ENCODE measurements at places on chromosomes 12 and 14.

GRCh38 chr14:105087308-105087962, 22.2 kb upstream of the GPR132 start:
- peak; percentile 66 for DNase-seq

GRCh38 chr12:70948236-70948975, 27.9 kb upstream of the PTPRR start:
- DNase-seq: no peak

GRCh38 chr12:91555436-91556415, 373.1 kb upstream of the DCN start:
- DNase-seq: no peak

GRCh38 chr12:108831309-108831991, 25.9 kb downstream of the SSH1 start:
- no peak for DNase-seq

GRCh38 chr14:67311868-67312267, 47.7 kb downstream of the ATP6V1D start:
- no peak for DNase-seq

- DNase-seq: no peak
Measured at GRCh38 chr14:65421201-65421981, 8.9 kb downstream of the FUT8 start.

DNA sequence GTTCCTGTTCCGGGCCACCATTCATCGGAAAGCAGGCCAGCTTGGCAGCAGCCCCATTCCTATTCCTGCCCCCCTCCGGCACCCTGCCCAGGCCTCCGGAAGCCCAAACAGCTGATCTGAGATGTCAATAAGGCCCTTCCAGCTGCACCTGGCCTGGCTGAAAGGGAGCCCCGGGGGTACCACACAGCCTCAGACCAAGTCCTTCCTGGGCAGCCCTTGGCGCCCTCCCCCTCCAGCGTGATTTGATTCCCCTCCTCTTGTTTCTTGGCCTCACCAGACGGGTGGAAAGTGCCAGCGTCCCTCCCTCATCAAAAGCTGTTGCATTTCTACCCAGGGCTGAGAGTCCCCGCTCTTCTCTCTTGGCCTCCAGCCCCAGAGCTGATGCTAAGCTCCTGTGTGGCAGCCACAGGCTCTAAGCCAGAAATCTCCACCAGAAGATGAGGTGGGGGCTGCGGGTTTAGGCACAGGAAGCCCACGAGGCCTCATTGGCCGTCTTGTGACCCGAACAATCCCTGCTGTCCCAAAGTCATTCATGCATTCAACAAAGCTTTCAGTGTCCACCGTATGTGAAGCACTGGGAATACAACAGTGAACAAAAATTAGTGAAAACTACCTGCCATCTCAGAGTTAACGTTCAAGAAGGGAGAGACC, 215.4 kb downstream of the SLC41A2 start:
- no peak for DNase-seq

- no peak for DNase-seq
Measured at GRCh38 chr12:16670456-16671050, 64.6 kb upstream of the LMO3 start.

DNA sequence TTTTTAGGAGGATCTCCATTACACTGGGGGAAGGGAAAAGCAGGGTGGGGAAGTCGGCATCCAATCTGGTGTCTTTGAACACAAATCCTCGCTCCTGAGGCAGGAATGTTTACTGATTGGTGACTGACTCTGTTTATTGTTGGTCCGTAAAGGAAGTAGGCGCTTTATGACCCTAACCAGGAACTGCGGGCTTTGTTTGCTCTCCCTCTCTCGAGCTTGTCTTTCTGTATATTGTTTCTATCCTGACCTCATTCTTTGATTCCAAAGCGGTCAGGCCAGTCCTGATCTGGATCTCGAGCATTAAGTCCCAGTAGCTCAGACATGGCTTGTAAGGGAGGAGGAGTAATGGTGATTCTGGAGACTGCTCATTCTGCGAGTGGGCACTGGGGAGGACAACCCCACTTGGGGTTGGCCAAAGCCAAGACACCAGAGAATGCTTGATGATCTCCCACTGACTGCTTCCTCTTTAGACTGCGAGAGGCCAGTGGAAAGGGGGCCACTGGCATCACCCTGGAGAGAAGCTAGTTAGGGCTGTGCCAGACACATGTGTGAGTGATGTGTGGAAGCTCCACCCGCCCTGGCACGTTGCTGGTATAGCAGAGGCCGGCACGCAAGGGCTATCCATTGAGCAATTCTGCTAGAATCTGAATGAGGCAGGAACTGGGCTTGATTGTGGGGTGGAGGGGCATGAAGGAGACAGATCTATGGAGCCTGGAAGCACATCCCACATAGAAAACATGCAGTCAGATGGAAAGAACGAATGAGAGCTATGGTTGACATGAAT, 194.6 kb downstream of the PAX9 start:
- DNase-seq: no peak

DNA sequence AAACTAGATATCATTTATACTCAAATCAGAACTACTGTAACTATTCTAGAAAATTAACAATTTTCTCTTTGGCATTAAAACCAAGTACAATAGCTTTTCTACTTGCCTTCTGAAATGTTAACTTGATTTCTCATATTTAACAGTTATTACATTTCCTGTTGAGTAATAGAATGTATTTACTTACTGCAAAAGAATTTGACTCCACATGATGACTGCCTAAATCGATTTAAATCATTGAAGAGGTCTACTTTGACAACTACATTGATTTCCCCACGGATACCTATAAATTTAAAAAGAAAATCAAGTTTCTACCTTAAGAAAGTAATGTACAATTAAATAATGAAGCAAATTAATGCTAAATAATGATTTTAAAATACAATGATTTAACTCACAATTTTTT, 18.9 kb downstream of the C2CD5 start:
- no peak for DNase-seq

DNA sequence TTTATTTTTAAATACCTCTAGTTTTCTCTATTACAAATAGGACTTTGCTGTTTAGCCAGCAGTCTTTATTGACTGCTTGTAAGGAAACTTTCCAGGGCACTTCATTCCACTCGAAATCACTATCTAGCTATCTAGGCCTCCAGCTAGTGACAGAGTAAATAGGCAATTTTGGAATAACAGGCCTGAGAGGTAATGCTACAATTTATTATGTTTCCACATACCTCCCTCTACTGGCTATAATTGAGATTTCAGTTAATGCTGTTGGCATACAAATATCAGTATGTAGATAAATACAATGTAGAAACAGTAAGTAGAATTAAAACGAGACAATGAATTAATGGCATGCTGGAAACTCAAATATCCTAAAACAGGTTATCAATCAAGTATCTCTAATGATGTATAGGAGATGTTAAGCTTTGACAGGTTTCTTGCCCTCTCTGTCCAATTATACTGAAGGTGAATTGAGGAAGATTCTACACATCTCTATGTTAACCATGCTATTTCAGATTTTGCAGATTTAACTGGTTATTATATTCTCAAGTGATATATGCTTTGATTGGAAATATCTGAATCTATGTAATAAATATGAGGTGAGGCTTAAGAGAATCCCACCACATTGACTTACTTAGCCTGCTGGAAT, 7.2 kb downstream of the DTD2 start:
- peak; percentile 52 for DNase-seq

DNA sequence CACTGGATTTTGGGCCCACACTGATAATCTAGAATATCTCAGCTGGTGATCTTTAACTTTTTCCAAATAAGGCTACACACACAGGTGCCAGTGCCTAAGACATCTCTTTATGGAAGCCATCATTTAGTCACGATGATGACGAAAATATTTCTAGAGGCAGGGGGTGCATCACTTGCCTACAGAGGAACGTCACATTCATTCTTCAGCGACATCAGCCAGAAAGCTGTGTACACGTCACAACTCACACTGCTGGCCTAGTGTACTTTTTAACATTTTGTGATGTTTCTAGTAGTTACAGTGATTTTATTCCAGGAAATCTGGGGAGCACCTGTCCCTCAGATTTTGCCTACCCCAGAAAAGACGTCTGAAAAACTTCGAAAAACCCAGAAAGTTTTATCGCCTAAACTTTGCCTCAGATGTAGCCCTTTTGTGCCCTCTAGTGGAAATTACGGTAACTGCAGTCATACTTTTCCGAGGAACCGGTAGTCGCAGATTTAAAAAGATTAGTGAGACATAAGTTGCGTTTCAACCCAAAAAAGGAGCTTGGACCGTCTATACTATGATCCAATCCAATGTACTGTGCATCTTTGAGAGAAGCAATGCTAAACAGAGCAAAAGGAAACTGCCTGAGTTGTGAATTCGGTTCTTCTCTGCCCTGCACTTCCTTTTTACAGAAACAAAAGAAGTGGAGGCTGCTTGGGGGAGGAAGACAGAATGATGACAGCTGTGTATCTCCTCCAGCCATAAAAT, 64.3 kb upstream of the STON2 start:
- peak; percentile 72 for DNase-seq

DNA sequence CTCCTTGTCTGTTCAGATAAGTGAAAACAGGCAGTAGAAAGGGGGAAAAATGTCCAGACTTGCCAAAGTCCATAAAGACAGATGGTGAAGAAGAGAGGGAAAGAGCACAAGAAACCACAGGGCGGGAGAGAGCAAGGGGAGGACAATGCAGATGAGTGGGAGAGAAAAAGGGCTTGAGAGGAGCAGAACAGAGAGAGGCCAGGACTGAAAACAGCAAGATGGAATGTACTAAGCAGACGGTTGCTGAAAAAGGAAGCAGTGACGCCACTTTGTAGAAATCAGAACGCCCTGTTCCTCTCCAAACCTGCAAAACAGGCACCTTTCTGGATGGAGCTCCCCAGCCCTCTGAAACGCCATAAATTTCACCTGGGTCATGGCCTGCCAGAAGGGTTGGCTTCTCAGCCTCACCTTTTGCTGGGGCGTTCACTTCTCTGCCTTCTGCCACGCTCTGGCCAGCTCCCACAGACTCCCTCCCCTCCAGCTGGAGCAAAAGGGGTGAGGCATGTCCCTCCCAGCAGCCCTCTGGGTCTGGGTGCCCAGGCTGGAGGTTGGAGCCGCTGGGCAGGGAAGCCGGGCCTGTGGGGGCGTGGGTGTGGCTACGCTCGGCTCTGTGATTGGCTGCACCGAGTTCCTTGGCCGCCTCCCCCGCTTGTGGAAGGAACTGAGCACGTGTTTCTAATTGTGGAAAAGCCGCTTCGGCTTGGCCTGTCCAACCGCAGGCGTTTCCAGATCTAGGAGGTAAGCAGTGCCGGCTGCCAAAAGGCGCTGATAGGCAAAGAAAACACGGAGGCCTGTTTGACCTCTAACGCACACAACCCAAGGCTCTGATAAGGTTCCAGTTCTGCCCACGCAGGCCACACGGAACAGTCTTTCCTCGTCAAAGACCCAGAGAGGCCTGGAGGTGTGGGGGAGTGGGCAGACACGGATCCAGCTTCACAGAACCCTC, 29.3 kb downstream of the SLC7A8 start:
- DNase-seq: peak; percentile 59

DNA sequence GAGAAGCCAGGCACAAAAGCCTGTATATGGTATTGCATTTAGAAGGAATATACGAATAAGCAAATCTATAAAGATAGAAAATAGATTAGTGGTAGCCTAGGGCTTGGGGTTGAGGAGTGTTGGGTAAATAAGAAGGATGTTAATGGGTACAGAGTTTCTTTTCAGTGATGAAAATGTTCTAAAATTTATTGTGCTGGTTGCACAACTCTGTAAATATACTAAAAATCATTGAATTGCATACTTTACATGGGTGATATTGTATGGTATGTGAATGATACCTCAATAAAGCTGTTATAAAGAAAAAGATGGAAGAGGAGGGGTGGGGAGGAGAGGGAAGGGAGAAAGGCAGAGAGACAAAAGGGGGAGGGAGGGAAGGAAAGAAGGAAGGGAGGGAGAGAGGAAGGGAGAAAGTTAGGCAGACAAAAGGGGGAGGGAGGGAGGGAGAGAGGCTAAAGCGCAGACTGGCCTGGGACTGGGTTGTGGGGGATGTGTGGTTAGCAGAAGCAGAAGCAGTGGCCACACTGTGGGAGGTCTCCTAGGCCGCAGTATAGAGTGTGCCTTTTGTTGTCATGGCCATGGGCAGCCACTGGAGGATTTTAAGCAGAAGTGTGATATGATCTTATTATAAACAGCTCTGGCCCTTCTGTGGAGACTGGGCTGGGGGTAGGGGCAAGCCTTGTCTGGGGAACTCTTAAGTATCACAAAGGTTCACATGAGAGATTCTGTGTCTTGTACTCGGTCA, 73.6 kb upstream of the ELK3 start:
- DNase-seq: peak; percentile 86

- no peak for DNase-seq
Measured at GRCh38 chr12:26047401-26048226, 77.2 kb downstream of the BHLHE41 start.

- no peak for DNase-seq
Measured at GRCh38 chr12:105552056-105552455, 221.6 kb downstream of the C12orf75 start.

GRCh38 chr12:14190694-14191093, 174.8 kb upstream of the ATF7IP start:
- no peak for DNase-seq

DNA sequence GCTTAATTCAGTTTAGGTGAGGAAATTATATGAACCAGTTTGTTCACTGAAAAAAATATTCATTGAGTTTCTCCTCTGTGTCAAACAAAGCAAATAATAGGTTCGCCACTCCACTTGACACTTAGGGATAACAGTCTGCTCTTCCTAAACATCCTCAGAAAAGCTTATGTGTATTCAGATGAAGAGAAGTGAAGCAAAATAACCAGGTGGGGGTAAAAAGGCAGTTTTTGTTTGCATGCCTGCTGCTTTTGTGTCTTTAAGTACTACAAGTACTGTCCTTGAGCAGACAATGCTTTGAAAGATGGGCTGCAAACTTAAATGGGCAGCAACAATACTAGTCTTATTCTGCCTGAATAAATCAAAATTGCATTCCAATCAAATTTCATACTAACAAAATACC, 910.7 kb upstream of the MDGA2 start:
- no peak for DNase-seq

DNA sequence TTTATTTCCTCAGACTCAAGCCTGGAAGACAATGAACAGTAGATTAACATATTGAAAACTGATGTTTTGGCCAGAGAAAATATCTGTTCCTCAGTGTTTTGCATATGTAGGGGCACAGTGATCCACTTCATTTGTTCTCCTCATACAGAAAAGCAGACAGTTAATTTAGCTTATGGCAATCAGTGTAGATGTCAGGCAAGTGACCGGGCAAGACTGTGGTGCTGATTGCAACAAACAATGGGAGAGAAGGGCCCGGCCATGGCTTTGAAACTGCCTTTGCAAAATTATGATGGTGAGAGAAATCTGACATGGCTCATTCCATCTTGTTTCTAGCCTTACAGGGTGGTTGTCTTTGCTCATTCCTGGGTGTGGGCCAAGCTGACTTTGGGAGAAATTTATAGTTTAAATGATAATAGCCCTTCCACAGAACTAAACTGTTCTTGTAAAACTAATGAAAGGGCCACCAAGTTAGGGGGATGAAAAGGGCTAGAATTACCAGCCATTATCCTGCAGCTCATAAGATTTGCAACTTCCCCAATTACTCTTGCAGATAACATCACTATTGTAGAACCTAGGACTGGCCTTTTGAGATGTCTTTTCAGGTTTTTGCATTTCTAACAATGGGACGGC, 220.3 kb downstream of the KTN1 start:
- DNase-seq: no peak

DNA sequence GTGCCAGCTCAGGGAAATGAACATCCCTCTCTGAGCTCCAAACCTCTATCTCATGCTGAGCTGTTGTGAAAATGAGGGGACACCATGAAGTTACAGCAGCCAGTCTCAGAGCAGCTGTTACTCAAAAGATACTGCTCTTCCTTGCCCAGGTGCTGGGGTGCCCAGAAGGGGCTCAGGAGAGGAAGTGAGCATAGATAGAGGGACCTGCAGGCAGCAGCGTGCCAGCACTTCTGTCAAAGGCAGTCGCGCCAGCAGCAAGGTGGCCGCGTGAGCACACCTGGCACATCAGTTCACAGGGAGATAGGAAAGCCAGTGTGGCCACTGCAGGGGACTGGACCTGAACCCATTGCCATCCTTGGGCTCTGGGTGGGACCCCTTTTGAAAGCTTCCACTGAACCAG, 27.8 kb downstream of the C14orf132 start:
- DNase-seq: no peak
